ENCODE measurements at places on chromosomes 1 and 21.

GRCh38 chr1:233505130-233505529 lies 108.8 kb upstream of the KCNK1 start:
- DNase-seq: no peak

DNA sequence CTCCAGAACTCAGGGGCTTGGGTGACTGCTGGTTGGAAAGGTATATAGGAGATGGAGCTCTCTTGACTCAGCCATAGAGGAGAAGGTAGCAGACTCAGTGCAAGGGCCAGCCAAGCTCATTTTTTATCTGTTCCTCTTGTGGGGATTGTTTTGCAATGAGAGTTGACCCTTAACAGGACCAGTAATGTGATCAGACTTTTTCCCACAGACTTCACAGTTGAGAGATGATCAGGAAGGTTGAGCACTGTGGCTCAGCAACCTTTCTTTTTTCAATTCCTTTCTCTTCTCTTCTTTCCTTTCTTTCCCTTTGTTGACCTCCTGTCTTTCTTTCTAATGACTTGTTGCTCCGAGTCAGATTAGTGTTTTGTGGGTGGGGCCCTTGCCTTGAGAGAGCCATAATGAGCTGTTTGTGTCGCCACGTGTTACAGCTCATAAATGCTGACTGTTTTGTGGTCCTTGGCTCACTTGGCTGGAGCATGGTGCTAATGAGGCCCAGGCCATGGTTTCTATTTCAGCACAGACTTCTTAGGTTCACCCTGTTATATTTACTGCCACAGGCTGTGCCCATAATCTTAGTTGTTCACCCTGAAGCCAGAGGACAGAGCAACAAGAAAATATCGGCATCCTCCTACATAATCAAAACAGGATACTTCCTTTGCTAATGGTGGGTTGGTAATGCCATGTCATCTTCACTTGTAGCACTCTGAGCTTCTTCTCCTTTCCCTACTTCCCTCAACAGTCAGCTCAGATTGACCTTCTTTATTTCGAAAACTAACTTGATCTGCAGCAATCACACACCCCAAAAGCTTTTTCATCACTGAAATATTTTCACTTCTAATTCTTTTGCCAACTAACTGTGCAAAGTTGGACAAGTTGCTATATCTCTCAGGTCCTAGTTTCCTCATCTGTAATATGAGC lies 13.9 kb downstream of the ADAM30 start:
- no peak for DNase-seq

- DNase-seq: no peak
Measured at GRCh38 chr1:119449971-119450370, 35.0 kb downstream of the HSD3B2 start.

- DNase-seq: peak; percentile 18
Measured at GRCh38 chr1:117607471-117607870, 1.6 kb downstream of the TENT5C start.

DNA sequence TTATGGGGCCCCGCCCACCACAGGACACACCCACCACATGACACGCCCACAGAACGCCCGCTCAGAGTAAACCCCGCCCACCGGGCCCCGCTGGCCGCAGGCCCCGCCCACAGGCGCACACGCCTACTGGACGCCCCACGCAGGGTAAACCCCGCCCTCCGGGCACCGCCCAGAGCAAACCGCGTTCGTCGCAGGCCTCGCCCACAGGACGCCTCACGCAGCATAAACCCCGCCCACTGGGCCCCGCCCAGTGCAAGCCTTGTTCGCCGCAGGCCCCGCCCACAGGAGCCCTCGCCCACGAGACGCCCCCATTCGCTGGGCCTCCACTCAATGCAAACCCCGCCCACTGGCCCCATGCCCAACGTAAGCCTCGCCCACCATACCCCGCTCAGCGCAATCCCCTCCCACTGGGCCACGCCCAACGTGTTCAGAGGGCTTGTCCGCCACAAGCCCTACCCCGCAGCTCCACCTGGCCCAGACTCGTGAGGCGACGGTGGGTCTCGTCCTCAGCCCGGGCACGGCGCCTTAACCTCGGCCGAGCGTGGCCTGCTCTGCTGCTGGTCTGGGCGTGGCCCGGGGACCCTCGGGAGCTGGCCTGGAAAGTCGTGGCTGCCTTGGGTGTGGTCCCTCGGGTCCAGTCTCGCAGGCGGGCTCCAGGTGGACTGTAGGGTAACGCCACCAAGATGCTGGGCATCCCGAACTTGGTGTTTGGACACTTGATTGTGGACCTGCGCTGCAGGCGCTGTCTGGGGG lies 401 bp upstream of the TMEM52 start:
- peak; percentile 96 for DNase-seq

DNA sequence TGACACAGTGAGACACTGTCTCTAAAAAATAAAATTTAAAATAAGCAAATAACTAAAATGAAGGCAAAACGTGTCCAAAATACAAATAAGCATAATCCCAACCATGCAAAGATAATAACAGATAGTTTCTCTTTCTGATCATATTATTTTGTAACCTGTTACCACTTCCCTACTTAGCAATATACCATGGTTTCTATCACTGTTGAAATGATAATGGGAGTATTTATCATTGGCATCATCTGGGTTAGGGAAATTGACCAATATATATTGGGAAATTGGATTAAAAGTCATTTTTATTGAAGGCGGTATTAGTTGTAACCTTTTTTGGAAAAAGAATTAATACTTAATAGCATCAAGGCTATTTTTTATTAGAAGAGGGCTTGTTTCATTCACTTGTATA lies 47.0 kb downstream of the USP25 start:
- no peak for DNase-seq

- DNase-seq: no peak
Measured at GRCh38 chr1:84687714-84688462, 2.4 kb downstream of the SSX2IP start.

DNA sequence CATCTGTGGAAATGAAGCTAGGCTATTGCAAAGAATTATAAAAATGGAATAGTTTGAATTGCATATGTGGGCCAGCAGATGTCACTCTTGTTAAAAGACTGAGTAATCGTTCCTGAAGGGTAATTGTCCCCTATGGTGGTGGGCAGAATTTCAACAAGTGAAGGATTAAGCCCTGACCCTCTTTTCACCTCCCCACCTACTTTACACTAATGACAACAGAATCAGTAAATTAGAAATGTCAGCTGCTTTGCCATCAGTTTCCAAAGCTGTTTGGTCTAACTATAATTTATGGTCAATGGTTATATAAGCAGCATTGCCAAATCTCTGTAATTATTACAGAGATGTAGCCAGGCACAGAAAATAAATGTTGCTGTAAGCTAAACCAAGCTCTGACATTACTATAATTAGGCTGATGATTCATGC lies 898.6 kb downstream of the AMY1C start:
- DNase-seq: no peak

DNA sequence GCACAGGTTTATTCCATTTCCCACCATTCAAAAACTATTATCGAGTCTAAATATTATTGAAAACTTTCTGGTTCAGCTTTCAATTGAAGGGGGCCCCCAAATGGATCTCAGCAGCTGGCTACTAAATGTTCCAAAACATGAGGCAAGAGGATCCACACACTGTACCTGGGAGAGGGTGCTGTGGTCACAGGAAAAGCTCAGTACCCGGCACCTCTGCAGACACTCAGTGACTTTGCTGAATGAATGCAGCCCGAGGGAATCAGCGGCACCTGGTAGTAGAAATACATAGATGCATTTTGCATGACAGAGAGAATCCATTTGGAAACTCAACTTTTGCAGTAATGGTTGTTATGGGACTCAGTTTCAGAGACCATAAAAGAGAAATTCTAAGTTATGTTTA lies 89.3 kb downstream of the PCP4 start:
- DNase-seq: no peak

DNA sequence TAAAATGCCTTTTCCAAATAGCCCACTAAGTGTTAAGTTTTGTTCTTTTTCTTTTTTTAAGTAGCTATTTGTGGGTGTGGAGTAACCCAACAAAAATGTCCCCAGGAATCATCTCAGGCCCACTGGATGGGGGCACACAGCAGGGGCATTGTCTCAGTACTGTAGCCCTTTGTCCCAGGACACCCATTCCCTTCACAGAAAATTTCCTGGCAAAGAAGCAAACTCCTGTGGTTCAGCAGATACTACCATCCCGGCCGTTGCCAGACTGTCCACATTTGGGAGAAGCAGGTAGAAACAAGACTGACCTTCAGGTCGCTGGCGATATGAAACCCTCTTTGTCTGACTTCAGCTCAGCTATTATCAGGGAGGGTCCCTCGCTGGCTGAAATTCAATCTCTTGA lies 23.7 kb upstream of the SRRM1 start:
- DNase-seq: no peak

DNA sequence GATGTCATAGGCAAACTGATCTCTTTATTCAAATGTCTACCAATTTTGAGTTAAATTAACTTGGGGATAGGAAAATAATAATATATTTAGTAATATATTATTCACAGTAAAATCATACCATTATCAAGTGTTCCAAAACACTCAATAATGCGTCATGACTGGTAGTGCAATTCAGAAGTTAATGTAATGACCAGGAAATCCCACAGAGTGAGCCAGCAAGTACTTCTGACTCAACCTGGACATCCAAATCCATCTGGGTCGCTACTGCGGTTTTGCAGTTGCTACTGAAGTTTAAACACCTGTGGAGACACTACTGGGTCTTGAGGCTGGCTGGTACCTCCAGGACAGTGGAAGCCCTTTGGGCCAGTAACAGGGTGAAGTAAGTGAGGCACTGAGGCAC lies 44.8 kb downstream of the DPYD start:
- no peak for DNase-seq

- DNase-seq: no peak
Measured at GRCh38 chr1:76868916-76869315, 1.6 kb downstream of the ST6GALNAC5 start.

GRCh38 chr1:222095606-222096475 lies 354.0 kb upstream of the DUSP10 start:
- DNase-seq: peak; percentile 29

DNA sequence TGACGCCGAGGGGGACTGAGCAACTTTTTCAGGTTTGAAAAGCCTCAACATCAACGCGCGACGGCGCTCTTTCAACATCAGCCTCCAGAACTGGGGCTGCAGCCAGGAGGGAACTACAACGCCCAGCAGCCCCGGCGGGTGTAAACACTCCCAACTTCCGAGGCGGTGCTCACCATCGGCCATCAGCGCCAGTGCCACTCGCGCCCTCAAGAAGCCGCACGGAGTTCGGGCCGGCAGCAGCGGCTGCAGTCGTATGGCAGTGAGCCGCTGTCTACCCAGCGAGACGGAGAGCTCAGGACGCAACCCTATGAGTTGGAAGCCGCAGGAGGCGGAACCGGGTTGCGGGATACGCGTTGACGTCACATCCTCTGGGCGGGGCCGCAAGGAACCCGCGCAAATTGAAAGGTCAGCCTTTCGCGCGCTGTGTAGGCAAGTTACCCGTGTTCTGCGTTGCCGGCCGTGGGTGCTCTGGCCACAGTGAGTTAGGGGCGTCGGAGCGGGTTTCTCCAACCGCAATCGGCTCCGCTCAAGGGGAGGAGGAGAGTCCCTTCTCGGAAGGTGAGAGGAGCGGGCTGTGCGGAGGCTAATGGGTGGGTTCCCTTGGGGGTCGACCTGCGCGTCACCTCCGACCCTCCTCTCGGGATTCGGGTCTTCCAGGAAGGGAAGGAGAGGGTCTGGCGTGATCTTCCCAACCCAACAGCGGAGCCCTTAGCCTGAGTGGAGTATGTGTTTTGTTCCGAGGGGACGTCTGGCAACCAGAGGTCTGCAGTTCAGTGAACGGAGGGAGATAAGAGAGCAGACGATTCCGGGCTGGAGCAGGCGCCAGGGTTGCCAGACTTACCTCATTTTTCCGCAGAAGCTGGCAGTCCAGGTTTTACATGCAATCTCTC lies at the start of gene EXO1:
TSS of gene EXO1 (plus strand) at position 409 of the 890 bp plus-strand sequence. CDS start 2,222 bp downstream, outside the sequence.
- DNase-seq: peak; percentile 81

DNA sequence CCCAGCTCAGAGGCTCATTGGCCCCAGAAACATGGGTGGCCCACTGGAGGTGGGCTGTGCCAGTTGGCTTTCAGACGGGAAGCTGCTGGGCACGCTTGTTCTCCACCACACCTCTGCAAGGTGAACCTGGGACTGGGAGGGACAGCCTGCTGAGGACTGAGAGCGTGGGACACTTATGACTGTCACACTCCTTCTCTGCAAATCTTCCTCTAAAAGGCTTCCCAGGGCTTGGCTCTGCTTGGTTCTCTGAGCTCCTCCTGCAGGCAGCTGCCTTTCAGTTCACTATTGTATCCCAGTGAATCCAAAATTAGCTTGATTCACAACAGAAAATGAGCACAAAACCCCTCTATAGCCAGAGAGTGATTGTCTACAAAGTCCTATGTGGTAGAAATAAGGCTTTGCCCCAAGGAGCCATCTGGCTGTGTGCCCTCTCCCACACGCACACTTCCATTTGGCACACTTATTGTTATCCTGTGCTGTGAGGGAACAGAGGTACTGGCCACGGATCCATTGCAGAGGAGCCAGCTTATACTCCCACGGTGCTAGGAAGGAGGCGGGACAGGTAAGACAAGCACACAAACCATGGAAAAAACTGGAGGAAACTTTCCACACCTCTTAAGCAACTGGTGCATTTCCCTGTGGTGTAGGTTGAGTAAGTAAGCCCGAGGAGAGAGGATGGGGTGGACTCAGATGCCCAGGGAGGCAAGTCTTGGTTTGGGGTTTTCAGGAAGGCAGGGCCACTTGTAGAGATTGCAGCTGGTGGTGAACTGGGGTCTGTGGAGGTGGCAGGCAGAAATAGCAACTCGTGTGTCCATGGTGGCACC lies 18.9 kb upstream of the BTG2 start:
- DNase-seq: no peak

DNA sequence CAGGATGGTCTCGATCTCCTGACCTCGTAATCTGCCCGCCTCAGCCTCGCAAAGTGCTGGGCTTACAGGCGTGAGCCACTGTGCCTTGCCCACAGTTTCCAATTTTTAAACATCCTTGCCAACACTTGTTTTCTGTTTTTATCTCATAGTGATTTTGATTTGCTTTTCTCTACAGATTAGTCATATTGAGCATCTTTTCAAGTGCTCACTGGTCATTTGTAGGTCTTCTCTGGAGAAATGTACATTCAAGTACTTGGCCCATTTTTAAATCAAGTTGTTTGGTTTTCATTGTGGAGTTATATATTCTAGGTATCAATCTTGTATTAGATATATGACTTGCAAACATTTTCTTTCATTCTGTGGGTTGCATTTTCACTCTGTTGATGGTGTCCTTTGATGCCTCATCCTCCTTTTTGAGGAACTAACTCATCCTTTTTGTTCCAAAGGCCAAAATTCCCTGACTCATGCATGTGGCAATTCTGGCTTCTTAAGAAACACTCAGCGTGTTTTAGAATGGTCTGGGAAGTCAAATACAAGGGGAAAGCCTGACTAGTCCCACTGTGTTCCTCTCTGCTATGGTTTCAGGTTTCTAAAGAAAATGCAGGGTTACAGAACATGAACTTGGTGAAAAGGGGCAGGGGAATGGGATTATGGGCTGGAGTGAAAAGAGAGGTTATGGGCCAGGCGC lies 37.3 kb downstream of the PTAFR start:
- DNase-seq: no peak

All from stimulated activated CD8-positive, alpha-beta memory T cell treated with anti-CD3 and anti-CD28 coated beads, Interleukin-4, amount 100 ng/mL, for 24 hours (primary cell).